ENCODE measurements at places on chromosomes 6 and 20.

GRCh38 chr20:19141998-19142397, 70.4 kb upstream of the SLC24A3 start:
- DNase-seq = no peak

DNA sequence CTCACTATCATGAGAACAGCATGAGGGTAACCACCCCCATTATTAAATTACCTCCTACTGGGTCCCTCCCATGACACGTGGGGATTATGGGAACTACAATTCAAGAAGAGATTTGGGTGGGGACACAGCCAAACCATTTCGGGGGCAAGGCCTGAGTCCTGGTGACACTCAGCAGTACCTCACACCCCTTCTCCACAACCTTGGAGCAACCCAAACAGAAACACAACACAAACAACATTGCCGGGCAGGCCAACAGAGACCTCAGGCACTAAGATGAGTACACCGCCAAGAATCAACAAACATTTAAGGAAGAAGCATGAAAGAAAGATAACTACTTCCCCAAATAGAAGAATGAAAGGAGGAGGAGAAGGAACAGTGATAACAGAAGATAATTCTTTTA, 16.9 kb downstream of the MOCS1 start:
- no peak for DNase-seq

DNA sequence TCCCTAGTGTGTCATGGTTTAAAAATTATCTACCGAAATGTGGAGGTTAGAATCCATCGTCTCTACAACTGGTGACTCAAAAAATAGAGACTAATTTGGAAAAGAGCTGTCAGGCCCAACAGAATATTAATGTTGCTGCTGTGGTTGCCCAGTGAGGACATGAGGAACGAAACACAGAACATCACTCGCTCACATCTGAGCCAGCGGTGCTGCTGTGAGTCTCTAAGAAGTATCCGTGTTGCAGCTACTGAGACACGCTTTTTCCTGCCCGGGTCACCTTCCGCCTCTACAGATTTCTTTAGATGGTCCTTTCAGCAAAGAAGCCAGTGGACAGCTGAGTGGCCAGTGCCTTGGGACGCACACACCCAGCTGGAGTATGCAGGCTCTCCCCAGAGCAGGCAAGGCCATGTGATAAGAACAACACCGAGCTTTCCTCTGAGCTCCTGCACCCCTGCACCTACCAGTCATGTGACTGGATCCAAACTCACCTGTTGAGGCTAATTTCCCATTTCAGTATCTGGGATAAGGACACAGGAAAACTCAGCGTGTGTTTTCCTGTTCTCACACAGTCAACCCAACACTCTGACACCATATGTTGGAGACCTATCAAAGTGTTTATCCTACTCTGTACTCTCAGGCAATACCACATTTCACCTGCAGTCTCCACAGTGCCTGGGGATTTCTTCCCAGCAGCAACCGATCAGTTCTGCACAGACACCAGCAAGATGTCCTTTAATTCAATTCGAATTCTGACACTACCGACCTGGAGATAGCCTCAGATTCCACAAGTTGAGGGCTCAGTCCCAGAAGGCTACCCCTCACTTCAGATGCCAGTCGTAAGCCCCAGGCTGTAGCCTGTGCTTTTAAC, 119.0 kb upstream of the RPS6KA2 start:
- no peak for DNase-seq

DNA sequence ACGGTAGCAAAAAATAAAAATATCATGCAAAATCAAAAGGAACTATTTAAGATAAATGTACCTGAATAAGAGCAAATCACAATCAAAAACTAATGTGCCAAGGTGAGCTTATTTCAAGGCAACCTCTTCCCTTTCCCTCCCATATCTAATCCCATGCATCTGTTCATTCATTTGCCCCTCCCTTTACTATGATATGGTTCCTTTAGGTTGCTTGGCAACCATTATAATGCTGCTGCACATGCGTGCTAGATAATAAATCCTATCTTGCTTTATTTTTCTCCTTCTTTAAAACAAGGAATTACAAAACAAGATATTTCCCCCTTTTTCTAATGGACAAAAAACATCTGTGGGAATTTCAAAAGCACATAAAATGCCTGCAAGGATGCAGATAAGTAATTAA, 318.2 kb upstream of the POU3F2 start:
- no peak for DNase-seq

DNA sequence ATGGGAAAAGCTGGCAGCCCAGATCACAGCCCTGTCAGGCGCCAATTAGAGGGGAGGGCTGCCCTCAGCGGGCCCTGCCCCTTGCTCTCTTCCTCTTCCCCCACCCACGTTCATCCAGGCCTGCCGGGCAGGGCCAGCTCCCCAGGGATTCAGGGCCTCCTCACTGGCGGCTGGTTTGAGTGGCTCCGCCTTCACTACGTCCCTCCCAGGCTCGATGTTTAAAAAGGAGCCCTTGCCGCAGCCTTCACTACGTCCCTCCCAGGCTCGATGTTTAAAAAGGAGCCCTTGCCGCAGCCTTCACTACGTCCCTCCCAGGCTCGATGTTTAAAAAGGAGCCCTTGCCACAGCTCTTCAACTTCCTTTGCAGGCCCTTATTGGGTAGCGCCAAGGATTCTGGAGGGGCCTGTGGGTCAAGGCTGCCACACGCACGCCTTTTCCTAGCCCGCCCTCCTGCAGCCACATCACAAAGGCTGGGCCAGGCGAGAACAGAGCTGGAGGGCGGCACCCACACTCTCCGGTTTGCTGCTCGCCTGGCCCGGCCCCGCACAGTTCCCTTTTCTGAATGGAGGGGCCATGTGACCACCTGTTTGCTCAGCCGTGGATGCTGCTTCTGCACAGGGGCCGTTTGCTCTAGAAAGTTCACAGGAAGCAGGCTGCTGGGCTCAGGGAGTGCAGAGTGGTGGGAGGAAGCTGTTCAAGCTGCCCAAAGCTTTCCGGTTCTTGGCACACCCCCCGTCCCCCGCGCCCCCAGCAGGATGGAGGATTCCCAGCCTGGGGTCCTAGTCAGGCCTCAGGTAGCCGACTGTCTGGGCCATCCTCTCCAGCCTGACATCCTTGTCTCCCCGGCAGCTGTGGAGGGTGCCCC, 1.6 kb downstream of the SLC17A9 start:
- DNase-seq = peak; percentile 54

- DNase-seq = no peak
These were observed 38.1 kb upstream of the PDE7B start for GRCh38 chr6:135813401-135813800.

DNA sequence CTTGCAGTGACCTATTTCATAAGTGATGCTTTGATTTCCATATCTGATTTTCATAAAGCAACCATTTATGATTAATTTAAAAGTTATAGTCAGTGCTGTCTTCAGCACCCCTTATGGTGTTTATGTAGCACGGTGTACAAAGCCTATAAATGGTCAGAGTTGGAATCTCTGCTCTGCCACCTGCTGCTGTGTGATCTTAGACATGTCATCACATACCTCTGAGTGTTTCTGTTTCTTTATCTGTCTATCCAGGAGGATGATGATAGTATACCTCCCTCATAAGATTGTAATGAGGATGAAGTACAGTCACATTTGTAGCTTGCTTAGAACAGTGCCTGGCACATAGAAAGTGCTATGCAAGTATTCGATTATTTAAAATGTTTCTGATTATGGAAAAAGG, 100.5 kb downstream of the SAMD3 start:
- DNase-seq = no peak

All from IMR-90 (cell line).